ENCODE measurements at places on chromosomes 13 and 19.

- no peak for DNase-seq
These were observed 69.9 kb downstream of the RUBCNL start for GRCh38 chr13:46317120-46317519.

GRCh38 chr19:51292971-51293370 lies 18.5 kb upstream of the IGLON5 start:
- no peak for DNase-seq

DNA sequence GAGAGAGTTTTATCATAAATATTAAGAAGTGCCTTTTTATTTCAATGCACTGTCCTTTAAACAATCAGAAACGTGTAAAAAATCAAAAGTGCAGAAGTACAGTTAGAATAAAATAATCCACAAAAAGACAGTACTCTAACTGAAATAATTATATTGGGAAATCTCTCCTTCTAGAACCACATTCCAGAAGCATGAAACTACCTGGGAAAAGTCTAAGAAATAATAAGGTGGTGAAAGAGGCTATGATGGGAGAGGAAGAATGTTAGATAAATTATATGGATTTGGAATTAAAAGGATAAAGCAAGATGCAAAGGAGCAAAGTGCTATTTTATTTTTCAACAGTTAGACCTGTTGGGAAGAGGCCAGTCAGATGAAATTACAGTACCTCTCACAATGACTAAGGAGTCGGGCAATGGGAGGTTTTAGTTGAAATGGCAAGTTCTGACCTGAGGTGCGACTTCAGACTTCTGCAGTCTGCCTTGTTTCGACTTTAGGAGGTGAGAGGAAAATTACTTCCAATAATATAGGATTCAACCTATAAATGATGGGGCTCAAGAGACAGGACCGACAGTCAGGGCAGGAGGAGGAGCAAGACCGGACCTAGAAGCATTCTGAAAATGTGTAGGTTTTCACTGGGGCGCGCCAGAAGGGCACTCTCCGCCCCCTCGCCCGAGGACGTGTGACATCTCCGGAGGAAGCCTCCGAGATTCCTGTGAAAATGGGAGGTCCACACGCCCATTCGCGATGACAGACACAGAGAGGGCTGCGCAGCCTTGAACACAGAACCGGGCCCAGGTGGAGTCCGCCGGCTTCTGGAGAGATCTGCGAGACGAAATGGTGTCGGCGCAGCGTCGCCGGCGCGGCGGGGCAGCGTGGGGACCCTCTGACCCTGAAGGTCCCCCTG lies 717 bp downstream of the SPRYD7 start:
- DNase-seq = no peak

- DNase-seq = no peak
These were observed 5.1 kb downstream of the ANKLE1 start for GRCh38 chr19:17286752-17287151.

- no peak for DNase-seq
These were observed 48.0 kb upstream of the IPO5 start for GRCh38 chr13:97905517-97905916.

- peak; percentile 75 for DNase-seq
These were observed 21.1 kb downstream of the ZNF473 start for GRCh38 chr19:50046649-50047503.

- DNase-seq = no peak
These were observed 36.1 kb downstream of the ZSWIM9 start for GRCh38 chr19:48206397-48207093.

- no peak for DNase-seq
These were observed 220.4 kb upstream of the SOX1 start for GRCh38 chr13:111846391-111847159.

GRCh38 chr13:101157261-101157660 lies 259.0 kb downstream of the NALCN start:
- no peak for DNase-seq

DNA sequence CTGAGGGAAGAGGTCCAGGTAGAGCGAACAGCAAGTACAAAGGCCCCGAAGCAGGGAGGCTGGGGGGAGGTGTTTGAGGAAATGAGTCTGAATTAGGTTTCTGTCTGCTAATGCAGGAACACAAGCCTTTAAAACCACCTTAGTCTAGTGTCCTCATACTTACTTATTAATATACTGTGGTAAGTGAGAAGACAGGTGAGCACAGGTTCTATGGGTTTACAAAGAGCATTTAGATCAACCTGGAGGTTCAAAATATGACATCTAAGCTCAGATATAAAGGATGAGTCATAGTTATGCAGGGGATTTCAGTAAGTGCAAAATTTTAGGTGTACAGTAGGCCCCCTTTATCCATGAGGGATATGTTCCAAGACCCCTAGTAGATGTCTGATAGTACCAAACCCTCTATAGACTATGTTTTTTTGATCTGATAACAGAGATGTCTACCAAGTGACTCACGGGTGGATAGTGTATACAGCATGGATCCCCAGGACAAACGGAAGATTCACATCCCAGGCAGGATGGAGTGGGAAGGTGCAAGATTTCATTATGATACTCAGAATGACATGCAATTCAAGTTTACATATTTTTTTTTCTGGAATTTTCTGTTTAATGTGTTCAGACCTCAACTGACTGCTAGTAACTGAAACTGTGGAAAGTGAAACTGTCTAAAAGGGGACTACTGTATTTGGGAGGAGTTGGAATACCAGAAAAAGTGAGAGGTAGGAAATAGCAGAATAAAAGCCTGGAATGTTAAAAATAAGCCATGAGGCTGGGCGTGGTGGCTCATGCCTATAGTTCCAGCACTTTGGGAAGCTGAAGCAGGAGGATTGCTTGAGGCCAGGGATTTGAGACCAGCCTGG lies 18.2 kb upstream of the MED4 start:
- DNase-seq = no peak

DNA sequence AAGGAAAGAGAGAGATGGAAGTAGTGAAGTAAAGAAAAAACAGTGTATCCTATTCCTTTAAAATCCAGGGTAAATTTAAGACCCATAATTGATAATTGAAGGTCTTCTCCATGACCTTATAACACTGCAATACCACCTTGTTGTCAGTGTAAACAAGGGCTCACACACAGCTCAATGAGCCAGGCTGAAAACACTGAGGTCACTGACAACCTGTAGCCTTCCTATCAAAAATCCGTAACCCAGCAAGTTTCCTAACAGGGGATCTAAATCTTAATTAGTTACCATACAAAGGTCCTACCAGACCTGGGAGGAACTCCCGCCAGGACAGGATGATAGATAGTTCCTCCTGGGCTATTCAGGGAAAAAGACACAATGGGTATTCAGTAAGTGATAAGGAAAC lies 1677.1 kb downstream of the OLFM4 start:
- no peak for DNase-seq

GRCh38 chr13:45055198-45055901 lies 65.0 kb upstream of the GTF2F2 start:
- no peak for DNase-seq

GRCh38 chr13:108558489-108558888 lies 70.9 kb upstream of the MYO16 start:
- DNase-seq = no peak

DNA sequence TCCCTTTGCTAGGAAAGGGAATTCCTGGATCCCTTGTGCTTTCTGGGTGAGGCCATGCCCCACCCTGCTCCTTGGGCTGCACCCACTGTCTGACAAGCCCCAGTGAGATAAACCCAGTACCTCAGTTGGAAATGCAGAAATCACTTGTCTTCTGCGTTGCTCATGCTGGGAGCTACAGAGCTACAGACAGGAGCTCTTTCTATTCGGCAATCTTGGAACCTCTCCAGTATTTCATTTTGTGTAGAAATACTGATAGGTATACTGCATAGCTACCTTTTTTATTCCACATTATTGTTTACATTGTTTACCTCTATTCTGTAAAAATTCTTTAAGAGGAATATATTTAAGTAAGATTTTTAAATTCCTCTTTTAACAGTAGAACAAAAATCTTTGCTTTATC lies 302.5 kb upstream of the SLITRK5 start:
- no peak for DNase-seq
